ENCODE measurements at places on chromosomes 13 and 19. TPM values are rescaled to one million over a fixed set of nuclear protein-coding genes. Genes with fewer than 3 reads are reported as not detected.

Gene SGTA
- total RNA-seq: 34.4 TPM

Gene FUT2
- total RNA-seq: 1.9 TPM

Gene TYROBP
- total RNA-seq: not detected

Gene ICAM5
- total RNA-seq: 0.40 TPM

Gene COL4A2
- 1,465 TPM for total RNA-seq

Gene LRRC63
- total RNA-seq: 0.20 TPM

Data from renal cortical epithelial cell (primary cell).